Right renal cortex interstitium (tissue), 3 donors: ENCODE measurements at places on chromosomes 13 and 19. TPM values are rescaled to one million over a fixed set of nuclear protein-coding genes. Genes with fewer than 3 reads are reported as not detected.

The RNF225 gene
- polyA plus RNA-seq = not detected

The LMTK3 gene
- 1.2 TPM for polyA plus RNA-seq

The DENND1C gene
- 38.3 TPM for polyA plus RNA-seq

The RASA3 gene
- polyA plus RNA-seq = 12.5 TPM

The HAUS8 gene
- 12.5 TPM for polyA plus RNA-seq

The IGLON5 gene
- 2.7 TPM for polyA plus RNA-seq

The LYPD3 gene
- 1.3 TPM for polyA plus RNA-seq

The CEACAM16 gene
- polyA plus RNA-seq = not detected

The C1QTNF9B gene
- 0.60 TPM for polyA plus RNA-seq

The GPR183 gene
- polyA plus RNA-seq = 4.3 TPM
